Breast epithelium (tissue), 4 donors: ENCODE measurements at places on chromosomes 5 and 9. TPM values are rescaled to one million over a fixed set of nuclear protein-coding genes. Genes with fewer than 3 reads are reported as not detected.
A peak's percentile ranks its signal among the peaks of the same experiment; 100 is the strongest.

- H3K27me3 ChIP-seq: no peaks in the 10 kb centered on the region
- H3K4me1 ChIP-seq: peaks cover 10% of the 10 kb centered on the region
- H3K4me3 ChIP-seq: no peak overlapping the region
- peak overlapping the region; percentile 91 for H3K27ac ChIP-seq
- DNase-seq: no peak
These were observed 128.5 kb downstream of the RGS3 start for GRCh38 chr9:113591899-113592625.

GRCh38 chr5:116421080-116421629 is 153.5 kb downstream of the SEMA6A start:
- H3K27me3 ChIP-seq: no peaks in the 10 kb centered on the region
- no peak for DNase-seq
- no peaks in the 10 kb centered on the region for H3K4me1 ChIP-seq

GRCh38 chr5:71816307-71816706 is 97.2 kb downstream of the CARTPT start:
- no peaks in the 10 kb centered on the region for H3K27me3 ChIP-seq
- H3K36me3 ChIP-seq: no peaks in the 10 kb centered on the region
- no peak for DNase-seq
- H3K4me3 ChIP-seq: no peak overlapping the region

DNA sequence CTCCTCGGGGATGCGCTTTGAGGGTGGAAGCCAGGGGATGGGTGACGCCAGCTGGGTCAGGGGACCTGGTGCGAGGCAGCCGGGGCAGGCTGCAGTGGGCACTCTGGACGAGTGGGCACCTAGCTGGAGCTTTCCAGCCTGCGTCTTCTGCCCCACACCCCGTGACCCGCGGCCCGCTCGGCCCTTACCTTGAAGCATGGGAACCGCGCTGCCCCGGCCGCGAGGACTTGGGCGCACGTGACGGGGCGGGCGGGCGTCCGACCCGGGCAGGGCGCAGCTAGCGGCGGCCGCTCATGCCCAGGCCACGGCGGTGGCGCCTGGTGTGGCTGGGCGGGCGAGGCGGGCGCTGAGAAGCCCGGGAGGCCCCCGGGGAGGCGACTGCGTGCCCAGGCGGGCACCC is 300 bp downstream of the FAM163B start:
- peak overlapping the region; percentile 11 for H3K4me3 ChIP-seq
- no peaks in the 10 kb centered on the region for H3K4me1 ChIP-seq
- no peaks in the 10 kb centered on the region for H3K36me3 ChIP-seq
- DNase-seq: no peak
- H3K27me3 ChIP-seq: peaks cover 2% of the 10 kb centered on the region
- H3K27ac ChIP-seq: no peak overlapping the region

- no peak overlapping the region for H3K4me3 ChIP-seq
- H3K36me3 ChIP-seq: no peaks in the 10 kb centered on the region
- no peaks in the 10 kb centered on the region for H3K27me3 ChIP-seq
- no peak overlapping the region for H3K27ac ChIP-seq
These were observed 92.7 kb downstream of the AOPEP start for GRCh38 chr9:94819161-94819687.

IFNK gene
- not detected for total RNA-seq

ACER2 gene
- 16.7 TPM for total RNA-seq

EXD3 gene
- 20.6 TPM for total RNA-seq

NUTM2F gene
- total RNA-seq: not detected

DNA sequence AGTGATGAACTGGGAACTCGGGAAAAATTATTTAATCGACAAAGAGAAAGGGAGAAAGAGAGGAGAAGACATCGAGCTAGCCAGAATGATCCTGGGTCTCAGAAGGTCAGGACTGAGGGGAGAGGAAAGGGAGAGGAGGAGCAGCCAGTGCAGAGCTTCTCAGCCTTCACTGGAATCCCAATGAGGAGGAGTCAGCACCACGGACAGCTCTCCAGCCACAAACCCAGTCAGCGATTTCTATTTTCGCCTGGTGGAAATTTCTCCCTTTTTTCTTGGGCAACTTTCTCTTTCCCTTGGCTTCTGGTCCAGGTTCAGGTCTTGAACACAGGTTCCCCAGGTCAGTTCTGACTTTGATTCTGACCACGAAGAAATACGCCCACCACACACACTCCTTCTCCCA is 1.6 kb upstream of the BRINP1 start:
- DNase-seq: no peak
- peaks cover 5% of the 10 kb centered on the region for H3K27me3 ChIP-seq
- no peak overlapping the region for H3K27ac ChIP-seq

DNA sequence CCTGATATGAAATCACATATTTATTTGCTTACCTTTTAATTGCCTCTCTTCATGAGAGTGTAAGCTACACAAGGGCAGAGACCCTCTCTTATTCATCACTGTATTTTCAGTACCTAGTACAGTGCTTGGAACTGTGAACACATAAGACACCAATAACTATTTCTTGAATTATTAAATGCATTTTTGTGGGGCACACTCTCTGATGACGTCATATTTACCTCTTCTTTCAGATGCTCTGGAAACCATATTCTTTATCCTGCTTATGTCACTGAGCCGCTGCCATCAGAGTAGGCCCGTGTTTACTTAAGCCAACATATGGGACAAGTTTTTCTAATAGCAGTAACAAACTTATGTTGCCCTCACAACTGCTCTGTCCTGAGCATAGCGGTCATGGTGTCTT is 266.5 kb downstream of the ELAVL2 start:
- no peaks in the 10 kb centered on the region for H3K4me1 ChIP-seq
- H3K27ac ChIP-seq: no peak overlapping the region
- no peak for DNase-seq

DNA sequence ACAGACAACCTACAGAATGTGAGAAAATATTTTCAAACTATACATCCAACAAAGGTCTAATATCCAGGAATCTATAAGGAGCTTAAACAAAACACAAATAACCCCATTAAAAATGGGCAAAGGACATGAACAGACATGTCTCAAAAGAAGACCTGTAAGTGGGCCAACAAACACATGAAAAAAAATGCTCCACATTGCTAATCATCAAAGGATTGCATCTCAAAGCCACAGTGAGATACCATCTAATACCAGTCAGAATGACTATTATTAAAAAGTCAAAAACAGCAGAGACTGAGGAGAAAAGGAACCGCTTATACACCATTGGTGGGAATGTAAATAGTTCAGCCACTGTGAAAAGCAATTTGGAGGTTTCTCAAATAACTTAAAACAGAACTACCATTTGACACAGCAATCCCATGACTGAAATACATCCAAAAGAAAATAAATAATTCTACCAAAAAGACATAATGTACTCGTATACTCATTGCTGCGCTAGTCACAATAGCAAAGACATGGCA is 39.1 kb upstream of the C5orf63 start:
- no peaks in the 10 kb centered on the region for H3K27me3 ChIP-seq
- H3K4me3 ChIP-seq: no peak overlapping the region
- no peaks in the 10 kb centered on the region for H3K36me3 ChIP-seq
- no peak overlapping the region for H3K27ac ChIP-seq

EIF4EBP3 gene
- 18.0 TPM for total RNA-seq

DNA sequence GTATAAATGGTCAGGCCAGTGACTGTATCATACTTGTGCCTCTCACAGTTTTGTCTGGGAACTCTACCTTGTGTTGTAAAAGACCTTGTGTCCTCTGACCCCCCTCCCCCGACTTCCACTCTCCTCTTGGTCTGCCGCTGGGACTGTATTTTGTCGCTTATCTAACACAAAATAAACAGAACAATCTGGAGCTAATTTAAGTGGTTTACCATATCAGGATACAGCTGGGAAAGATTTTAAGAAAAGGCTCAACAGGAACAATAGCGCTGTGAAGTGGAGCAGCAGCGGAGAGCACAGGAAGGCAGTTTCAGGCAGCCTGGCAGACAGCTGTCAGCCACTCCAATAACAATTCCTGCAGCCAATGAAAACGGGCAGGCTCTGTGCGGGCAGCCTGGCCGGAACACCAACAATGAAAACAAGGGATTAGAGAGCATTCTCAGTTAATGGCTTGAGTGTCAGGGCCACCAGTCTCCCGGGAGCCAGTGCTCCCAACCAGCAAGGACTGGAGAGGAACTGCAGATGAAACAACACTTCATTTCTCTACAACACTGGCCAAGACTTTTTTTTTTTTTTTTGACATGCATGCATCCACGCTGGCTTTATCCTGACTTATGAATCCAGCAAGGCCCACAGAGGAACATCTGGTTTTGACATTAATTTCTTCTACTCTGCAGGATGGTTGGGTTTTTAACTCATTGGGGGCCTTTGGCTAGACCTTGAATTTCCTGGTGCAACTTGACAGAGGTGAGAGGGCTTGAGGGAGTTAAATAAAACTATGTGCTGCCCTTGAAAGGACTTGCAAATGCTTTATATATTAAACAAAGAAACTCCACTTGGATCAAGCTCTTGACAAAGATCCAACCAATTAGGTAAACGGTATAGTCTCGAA is 76.7 kb downstream of the ARSB start:
- no peaks in the 10 kb centered on the region for H3K27me3 ChIP-seq
- H3K4me3 ChIP-seq: no peak overlapping the region
- DNase-seq: no peak
- H3K4me1 ChIP-seq: no peaks in the 10 kb centered on the region
- peak overlapping the region; percentile 77 for H3K27ac ChIP-seq

DNA sequence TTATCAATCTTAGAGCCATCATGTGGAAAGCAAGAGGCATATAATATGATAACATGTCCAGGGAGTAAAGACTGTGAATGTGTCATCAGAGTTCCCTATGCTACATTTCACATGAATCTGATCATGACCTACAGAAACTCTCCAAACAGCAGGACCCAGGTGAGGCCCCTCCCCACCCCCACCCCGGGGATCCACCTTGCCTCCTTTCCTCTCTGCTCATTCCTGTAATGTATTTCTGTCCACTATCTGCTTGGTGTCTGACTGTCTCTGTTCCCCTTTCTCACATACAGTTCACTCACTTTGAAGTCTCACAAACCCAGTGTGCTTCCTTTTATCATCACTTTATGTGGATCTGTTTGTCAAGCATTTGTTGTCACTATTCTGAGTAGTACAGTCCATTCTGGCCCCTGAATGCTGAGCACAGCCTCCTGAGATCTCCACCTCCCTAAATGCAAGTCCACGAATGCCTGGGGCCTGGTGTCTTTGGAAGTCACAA is 76.4 kb upstream of the SMARCA2 start:
- H3K4me3 ChIP-seq: no peak overlapping the region
- H3K36me3 ChIP-seq: no peaks in the 10 kb centered on the region
- H3K4me1 ChIP-seq: no peaks in the 10 kb centered on the region
- H3K27me3 ChIP-seq: no peaks in the 10 kb centered on the region
- H3K27ac ChIP-seq: no peak overlapping the region

IRF1 gene
- 27.8 TPM for total RNA-seq

FAM153A gene
- total RNA-seq: 12.3 TPM

- peaks cover 11% of the 10 kb centered on the region for H3K36me3 ChIP-seq
- no peak for DNase-seq
- no peaks in the 10 kb centered on the region for H3K27me3 ChIP-seq
- no peak overlapping the region for H3K27ac ChIP-seq
These were observed 87.4 kb downstream of the CAMSAP1 start for GRCh38 chr9:135819905-135820304.
